ENCODE measurements at places on chromosomes 3 and 15. TPM values are rescaled to one million over a fixed set of nuclear protein-coding genes. Genes with fewer than 3 reads are reported as not detected.

HAPLN3 gene
- total RNA-seq = 6.3 TPM

PAQR9 gene
- 0.12 TPM for total RNA-seq

ACTRT3 gene
- 3.0 TPM for total RNA-seq

PDIA3 gene
- 156 TPM for total RNA-seq

ANKUB1 gene
- not detected for total RNA-seq

NR1I2 gene
- 0.47 TPM for total RNA-seq

RTP3 gene
- total RNA-seq = not detected

USF3 gene
- total RNA-seq = 19.6 TPM

LRRC49 gene
- 28.7 TPM for total RNA-seq

SLC12A8 gene
- total RNA-seq = 7.2 TPM

SLC2A2 gene
- total RNA-seq = 15.0 TPM

FAM227B gene
- total RNA-seq = 16.6 TPM

MAP6D1 gene
- total RNA-seq = 4.0 TPM
